IPS DF 19.7 (cell line): ENCODE measurements at places on chromosomes 5 and 9.

DNA sequence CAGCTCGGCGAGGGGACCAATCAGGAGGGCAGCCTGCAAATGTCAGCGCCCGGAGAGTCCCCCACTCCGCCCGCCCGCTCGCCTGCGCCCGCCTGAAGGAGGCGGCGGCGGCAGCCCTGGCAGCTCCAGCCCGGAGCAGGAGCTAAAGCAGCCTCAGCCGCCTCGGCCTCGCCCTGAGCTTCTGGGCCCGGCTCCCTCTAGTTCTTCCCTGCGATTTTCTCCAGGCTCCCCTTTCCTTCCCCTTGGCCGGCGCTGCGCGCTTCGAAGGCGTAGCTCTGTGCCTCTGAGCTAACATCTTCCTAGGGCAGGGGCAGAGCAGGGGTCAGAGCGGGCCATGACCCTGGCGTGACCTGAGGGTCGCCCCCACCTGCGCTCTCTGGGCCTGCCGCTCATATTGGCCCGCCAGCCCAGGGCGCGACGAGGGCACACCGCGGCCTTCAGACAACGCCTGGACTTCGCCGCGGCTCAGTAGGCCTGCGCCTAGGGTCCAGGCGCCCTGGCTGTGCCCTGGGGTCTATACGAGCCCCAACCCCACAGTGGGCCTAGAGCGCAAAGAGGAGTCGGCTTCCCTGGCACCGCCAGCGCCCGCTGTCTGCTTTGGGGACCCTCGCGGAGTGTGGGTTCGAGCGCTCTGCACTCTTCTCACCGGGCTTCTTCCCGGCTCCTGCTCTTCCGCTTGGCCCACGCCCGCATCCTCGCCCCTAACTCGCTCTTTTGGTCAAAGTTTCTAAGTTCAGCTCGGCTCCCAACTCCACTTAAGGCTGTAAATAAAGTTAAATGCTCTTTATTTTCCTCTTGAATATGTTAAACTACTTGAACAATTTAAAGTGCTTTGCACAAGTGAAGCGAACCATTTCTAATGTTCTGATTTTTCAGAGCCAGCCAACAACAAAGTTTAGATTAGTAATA, 504 bp upstream of the OTP start:
- no peak for DNase-seq

DNA sequence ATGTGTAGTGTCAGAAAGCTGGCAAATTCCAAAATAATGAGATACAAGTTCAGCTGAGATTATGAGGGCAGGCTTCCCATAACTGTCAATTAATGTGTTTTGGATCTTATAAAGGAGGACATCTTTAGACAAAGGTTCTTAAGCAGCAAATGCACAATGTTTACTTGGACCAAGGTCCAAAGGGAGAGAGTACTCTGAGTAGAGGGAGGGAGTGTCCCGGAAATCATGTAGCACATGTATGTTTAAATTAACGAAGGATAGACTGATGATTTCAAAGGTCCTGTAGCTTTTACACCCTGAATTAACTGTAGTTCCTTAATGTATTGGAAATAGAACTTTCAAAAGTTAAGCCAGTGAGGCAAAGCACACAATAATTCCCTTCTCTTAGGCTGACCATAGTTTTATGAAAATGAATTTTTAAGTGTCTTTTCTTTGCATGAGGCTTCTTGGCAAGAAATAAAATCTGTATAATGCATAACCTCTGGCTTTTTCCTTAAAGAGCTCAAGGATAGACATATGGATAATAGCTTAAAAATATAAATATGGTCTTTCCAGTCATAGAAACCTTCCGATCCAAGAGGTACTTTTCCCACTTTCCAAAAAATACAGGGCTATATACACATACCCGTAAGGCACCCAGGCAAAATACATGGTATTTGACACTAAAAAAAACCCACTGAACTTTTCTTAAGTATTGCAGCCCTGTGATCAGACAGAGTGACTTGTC, 93.0 kb downstream of the PCSK5 start:
- DNase-seq = no peak

DNA sequence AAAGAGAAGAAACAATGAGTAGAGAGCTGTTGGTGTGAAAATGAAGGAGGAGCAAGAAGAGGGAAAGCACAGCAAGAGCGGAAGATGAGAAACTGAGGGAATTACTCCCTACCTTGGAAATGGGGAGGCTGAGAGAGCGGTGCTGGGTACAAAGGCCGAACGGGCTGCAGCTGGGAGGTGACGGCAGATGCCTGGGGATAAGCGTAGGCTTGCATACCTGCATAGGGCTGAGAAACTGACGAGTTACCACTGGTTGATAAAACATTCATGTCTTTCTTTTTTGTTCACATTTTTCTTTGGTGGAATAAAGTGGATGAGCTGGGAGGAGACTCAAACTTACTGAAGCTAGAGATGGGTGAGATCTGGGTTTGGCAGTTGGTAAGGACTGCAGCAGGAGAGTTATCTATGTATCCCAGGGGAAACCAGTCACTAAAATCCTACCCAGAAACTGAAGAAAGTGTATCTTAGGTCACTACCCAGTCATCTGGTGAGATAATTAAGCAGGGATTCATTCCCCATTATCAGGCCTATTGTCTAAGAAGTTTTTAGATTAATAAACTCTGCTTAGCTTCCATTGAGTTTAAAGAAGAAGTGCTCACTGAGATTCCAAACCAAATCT, 34.8 kb downstream of the FKBP15 start:
- DNase-seq = no peak

DNA sequence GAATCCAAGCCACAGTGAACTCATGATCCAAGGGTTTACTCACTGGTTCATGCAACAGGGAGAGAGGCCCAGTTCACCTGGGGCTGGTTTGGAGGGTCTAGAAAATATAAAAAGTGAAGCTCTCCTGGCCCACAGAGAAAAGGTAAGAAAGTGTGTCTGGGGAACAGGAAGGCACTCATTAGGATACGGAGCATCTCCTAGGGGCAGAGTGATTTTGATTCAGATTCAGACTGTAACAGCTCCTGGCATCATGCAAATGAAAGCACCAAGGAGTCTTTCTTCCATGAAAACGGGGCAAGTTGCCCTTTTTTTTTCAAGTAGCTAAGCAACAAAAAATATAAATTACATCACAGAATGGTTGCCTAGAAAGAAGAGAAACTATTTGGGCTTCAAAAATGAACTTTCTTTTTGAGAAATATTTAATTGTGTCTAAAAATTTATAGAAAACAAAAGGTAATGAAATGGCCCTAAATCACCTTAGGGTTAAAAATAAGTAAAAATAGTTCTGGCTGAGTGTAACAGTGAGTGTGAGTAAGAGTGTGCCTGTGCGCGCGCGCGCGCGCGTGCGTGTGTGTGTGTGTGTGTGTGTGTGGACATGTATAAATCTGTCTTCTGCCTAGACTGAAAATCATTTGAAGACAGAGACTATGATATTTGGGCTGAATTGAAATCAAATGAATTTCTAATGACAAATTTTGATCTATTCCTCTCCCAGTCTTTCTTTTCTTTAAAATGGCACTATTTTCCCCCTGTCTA, 177.8 kb upstream of the ZNF462 start:
- DNase-seq = no peak

- no peak for DNase-seq
These were observed 57.4 kb upstream of the DMRTA1 start for GRCh38 chr9:22389271-22389670.

GRCh38 chr5:79846198-79846521, 144.9 kb downstream of the MTX3 start:
- no peak for DNase-seq

DNA sequence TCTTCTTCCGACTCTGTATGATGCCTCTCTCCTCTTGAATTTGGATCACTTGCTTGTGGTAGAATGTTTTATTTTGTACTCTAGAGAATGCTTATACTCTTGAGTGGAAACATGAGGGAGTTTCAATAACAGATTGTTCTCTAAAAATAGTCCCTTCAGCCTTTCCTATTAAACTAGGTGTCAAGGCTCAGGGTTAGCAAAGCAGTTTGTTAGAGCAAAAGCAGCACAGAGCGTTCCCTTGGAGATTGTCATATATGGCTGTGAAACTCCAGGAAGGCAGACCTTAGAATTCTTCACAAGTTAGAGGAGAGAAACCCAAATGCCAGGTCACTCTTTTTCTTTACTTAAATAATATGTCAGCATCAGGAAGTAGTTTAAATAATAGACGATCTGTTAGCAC, 33.0 kb downstream of the MAMDC2 start:
- DNase-seq = no peak

- DNase-seq = no peak
These were observed 82.4 kb upstream of the MIER3 start for GRCh38 chr5:57034201-57034916.

DNA sequence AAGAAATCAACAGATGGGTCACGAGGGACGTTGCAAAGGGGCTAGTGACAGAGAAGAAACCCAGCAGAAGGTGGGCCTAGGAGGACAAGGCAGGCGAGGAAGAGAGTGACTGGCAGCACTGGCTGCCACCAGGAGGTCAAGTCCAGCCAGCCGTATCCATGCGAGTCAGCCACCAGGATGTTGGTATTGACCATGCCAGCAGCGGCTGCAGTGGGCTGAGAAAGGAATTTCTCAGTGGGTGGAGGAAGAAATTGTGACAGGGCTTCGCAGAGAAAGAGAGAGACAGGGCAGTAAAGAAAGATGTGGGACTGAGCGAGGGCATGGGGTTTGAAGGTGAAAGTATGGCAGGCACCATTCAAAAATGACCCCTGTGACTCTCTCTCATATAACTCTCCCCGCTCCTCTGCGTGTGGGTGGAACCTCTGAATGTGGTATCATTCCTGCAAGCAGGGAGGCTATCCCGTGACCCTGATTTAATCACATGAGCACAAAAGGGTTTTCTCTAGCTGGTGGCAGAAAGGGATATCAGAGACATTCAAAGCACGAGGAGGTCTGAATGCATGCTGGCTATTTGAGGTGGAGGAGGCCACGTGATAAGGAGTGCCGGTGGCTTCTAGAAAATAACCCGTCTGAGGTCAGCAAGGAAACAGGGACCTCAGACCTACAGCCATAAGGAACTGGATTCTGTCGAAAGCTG, 45.4 kb upstream of the FBXW11 start:
- DNase-seq = no peak

DNA sequence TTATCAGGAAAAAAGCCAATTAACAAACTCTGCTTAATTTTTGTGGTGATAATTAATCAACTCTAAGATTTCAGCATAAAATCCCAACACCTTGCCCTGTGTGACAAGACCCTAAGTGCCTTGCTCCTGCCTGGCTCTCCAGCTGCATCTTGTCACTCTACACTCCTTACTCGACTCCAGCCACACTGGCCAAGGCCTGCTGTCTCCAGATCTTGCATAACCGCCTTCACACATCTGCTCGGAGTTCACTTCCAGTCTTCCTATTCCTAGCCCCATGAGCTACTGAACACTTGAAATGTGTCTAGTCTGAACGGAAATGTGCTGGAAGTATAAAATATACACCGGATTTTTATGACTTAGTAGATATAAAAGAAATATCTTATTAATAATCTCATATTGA, 259.6 kb downstream of the EPB41L4A start:
- no peak for DNase-seq
